Femur (tissue), 1 donor: ENCODE measurements at places on chromosomes 4 and X.

DNA sequence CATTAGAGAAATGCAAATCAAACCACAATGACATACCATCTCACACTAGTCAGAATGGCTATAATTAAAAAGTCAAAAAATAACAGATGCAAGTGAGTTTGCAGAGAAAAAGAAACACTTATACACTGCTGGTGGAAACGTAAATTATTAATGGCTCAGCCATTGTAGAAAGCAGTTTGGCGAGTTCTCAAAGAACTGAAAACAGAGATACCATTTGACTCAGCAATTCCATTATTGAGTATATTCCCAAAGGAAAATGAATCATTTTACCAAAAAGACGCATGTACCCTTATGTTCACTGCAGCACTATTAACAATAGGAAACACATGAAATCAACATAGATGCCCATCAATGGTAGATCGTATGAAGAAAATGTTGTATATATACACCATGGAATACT lies 75.0 kb downstream of the NAA11 start:
- no peak for DNase-seq

DNA sequence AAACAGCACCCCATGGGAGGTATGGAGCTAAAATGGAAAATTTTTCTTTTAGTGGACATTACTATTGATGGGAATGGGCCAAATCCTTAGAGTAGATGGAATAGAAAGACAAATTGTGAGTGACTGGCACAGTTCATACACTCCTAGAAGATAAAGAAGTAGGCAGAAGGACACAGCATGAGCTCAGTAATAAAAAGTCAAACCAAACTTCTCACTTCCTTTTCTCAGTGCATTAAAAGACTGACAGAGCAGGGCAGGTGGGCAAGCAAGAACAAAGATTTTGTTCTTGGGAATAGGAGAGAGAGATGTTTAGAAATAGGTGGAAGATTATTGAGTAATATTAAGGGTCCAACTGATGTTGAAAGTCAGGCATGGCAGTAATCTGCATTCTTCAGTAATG lies 132.5 kb downstream of the ATP10D start:
- DNase-seq = no peak

- no peak for DNase-seq
Measured at GRCh38 chrX:84710611-84711010, 208.4 kb upstream of the HDX start.

DNA sequence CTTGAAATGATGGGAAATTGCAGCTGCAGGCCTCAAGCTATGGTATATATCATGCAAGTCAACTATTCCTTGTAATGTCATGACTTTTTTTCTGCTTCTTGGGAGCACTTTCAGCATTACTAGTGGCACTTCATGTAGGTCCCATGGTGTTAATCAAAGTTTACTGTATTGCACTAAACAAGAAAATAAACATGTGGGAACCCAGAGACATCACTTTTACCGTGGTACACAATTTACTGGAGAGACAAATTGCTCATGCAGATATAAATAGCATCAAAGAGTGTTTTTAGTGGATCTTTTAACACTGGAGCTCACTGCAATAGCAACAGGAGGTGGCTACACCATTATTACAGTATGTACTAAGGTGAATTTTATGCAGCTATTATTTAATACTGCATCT lies 79.2 kb downstream of the UNC5C start:
- DNase-seq = no peak

GRCh38 chr4:36280555-36280954 lies 861 bp upstream of the DTHD1 start:
- no peak for DNase-seq

GRCh38 chrX:105477351-105477750 lies 256.9 kb upstream of the TEX13A start:
- no peak for DNase-seq
